CD8-positive, alpha-beta memory T cell (primary cell): ENCODE measurements at places on chromosomes 7 and 10.

DNA sequence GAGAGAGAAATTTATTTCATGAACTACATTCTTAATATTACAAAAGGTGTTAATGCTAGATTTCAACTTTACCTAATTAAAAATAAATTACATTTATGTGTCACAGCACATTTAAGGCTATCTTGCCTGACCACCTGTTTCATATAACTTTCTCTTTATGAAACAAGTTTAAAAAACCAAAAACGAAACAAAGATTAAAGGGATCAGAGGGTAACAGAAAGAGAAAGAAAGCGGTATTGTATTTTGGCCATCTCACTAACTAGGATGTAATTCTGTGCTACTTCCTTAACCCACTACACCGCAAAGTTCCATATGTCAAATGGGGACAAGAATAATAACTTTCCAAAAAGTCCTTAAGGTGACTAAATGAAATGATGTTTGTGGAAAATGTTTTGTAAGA, 6.3 kb upstream of the RHOBTB1 start:
- DNase-seq: no peak

- no peak for DNase-seq
These were observed 21.4 kb upstream of the MGMT start for GRCh38 chr10:129445436-129446182.

GRCh38 chr7:37393476-37393875, 55.2 kb downstream of the ELMO1 start:
- DNase-seq: no peak

DNA sequence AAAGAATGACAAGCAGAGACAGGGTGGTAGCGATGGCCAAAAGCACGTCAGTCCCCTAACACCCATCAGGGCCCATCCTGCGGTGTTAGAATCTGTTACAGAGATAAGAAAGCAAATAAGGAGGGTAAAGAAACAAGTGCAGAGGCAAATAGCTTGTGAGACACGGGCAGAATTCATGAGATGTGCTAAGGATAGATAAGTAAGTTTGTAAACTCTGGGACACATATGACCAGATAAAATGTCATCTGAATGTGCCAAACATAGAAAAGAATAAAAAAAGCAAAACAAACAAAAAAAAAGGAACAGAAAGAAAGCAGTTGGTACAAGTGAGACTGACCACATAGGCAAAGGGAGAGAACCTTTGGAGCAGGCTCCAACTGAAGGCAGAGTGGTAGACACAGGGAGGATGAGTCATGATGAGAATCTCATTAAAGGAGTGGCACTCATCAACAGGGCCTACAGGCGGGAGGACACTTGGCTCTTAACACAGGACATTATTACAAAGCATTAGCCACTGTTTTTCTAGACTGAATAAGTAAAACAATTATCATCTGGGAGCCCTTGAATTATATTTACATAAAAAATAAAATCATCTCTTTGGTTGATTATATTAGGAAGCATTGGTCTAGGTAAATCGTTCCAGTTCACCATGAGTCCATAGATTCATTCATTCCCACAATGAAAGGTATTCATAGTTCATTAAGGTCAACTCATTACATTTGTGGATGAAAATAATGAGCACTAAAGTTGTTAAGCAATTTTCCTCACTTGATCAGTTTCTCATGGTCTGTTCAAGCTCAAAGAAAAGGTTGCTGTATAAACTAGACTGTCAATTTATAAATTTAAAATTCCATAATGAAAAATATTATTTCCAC, 21.5 kb upstream of the EPHB6 start:
- no peak for DNase-seq

DNA sequence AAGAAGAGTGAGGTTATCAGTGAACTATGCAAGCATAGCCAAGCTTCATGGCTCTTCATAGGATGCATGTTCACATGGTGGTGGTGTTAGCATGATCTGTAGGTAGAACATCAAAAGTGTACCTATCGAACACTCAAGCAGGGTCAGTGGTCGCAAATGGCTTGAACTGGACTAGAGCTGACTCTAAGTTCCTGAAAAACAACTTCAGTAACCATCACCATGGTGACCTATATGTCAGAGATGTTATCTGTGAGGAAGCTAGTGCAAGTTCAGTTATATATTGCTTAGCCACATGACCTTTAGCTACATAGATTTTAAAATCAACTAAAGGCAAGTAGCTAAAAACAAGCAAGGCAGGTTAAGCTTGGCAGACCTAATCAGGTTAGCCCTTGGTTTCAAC, 163.1 kb upstream of the AGR3 start:
- DNase-seq: no peak

DNA sequence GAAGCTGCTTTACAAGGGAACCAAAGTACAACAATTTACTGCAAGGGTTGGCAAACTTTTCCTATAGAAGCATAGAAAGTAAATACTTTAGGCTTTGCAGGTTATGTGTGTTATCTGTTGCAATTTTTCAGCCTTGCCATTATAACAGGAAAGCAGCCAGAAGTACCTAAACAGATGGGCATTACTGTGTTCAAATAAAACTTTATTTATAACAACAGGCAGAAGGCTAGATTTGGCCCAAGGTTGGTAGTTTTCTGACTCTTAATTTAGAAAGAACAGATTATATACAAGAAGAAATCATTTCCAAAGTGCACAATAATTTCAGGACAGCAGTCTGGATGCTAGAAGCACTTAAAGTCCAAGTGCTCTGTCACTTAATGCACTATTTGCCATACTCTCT, 307.1 kb downstream of the ANKRD7 start:
- no peak for DNase-seq

GRCh38 chr10:67088036-67088435, 162.2 kb downstream of the LRRTM3 start:
- no peak for DNase-seq

DNA sequence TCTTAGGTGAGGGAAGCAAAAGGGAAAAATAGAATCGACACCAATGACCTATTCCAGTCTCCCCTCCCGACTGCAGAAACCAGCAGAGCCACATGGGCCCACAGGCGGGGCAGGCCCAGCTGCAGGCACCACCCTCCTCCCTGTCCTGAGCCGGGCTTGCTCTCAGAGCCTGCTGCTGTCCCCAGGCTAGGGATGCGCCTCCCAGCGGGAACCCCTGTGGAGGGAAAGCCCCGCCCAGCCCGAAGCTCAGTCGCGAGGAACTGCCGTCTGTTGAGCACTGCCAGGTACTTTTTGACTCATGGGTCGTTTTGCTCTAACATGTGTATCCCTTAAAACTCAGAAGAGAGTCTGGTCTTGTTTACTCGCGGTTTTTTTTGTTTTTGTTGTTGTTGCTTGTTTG, 124.5 kb upstream of the RET start:
- no peak for DNase-seq

- DNase-seq: no peak
These were observed 325.2 kb downstream of the BICC1 start for GRCh38 chr10:58837826-58838225.

DNA sequence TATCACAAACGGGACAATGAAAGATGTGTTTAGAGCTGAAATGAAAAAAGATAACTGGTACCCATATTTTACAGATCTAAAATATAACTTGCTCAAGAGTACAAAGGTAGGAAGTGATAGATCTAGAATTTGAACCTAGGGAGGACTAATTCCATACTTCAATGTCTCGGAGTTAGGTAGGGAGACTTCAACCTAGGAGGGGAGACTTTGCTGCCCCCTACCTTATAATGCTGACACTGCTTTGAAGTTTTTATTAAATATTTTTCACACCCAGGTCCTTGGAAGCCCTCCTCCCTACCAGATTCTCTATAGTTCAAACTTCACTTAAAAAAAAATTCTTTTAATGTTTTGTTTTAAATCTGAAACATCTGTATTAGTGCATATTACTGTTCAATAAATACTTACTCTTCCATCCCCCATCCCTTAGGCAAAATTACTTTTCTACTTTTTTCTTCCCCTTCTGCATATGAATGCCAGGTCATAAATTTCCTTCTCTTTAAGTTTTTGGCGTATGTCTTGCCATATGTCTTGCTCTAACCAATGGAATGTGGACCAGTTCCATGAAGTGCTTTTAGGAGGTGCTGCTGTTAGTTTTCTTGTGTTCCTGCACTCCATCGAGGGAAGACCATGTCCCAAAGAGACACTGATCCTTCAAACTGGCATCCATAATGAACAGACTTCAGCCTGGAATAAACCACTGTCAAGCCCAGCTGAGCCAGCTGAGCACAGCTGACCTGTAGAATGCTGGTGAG, 57.8 kb downstream of the MICU1 start:
- no peak for DNase-seq

GRCh38 chr7:8291397-8292141, 29.6 kb upstream of the ICA1 start:
- no peak for DNase-seq

- DNase-seq: no peak
These were observed 76.3 kb downstream of the FOXL3 start for GRCh38 chr7:366161-366803.

DNA sequence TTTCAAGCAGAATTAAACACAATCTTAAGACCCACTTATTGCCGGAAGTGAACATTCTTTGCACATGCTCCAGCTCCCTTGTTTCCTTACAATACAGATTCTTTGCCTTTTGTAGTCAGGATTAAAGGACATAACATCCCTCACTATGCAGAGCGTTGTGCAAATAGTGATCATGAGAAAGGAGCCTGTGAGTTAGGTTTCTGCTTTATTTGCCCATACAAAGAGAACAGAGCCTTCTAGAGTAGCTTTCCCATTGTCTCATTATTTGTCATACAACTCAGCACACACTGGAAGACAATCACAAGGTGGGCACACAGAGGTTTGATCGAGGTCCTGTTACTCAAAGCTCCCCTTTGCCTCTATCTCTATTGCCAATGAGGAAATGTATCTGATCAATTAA, 48.2 kb upstream of the WDR11 start:
- DNase-seq: no peak

DNA sequence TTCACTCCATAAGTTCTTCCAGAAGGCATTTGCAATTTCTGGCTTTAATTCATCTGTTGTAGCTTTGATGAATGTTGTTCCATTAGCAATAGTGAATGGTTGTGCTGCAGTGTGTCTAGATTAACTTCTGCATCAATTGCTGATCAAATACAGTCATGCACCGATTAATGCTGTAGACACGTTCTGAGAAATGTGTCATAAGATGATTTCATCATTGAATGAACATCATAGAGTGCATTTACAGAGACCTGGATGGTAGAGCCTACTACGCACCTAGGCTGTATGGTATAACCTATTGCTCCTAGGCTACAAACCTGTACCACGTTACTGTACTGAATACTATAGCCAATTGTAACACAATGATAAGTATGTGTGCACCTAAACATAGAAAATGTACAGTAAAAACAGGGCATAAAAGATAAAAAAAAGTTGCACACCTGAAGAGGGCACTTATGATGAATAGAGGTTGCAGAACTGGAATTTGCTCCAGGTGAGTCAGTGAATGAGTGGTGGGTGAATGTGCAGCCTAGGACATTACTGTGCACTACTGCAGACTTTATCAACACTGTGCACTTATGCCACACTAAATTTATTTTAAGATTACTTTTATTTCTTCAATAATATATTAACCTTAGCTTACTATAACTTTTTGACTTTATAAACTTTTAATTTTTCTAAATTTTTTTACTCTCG, 170.7 kb downstream of the HERPUD2 start:
- no peak for DNase-seq

GRCh38 chr10:78658645-78659597, 409.8 kb upstream of the ZMIZ1 start:
- DNase-seq: no peak

DNA sequence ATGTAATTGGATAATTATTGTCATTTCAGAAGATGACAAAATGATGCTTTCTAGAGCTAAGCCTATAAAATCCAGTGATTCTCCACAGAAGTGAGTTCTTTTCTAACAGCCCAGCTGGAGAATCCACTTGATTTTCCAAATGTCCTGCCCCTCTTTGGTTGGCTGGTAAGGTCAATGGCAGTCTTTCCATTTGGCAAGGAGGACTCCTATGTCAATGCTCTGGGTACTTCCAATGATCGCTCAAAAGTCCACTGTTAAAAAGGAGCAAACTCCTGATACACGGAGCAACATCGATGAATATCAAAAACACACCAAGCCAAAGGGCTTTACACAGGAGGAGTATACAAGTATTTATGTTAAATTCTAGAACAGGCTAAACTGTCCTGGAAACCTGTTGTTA, 57.8 kb downstream of the STK17A start:
- DNase-seq: no peak

- no peak for DNase-seq
These were observed 104.6 kb downstream of the MLLT10 start for GRCh38 chr10:21638681-21639080.

DNA sequence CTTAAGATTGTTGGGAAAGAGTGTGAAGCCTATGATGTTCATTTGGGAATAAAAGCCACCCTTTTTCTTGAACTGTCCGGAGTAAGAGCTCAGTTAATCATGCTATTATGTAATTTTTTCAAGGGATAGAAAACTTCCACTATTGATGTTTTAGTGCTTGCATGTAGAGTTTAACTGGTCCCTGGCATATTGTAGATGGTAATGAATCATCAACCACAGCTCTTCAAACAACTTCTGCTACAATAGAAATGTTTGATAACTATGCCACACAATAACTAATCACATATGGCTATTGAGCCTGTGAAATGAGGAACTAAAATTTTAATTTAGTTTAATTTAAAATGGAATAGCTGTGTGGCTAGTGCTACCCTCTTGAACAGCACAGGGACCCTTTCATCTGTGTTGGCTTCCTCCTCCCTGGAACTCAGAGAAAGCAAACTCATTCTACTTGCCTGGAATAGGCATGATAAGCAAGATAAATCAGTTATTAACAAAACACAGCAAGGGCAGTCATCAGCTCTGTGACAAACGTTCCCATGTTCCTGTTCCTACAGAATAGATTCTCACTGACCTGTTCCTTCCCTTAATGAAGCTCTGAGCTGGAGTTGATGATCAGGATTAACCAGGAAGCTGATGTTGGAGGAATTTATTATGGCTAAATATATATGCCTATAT, 4.9 kb upstream of the SRI start:
- DNase-seq: no peak

DNA sequence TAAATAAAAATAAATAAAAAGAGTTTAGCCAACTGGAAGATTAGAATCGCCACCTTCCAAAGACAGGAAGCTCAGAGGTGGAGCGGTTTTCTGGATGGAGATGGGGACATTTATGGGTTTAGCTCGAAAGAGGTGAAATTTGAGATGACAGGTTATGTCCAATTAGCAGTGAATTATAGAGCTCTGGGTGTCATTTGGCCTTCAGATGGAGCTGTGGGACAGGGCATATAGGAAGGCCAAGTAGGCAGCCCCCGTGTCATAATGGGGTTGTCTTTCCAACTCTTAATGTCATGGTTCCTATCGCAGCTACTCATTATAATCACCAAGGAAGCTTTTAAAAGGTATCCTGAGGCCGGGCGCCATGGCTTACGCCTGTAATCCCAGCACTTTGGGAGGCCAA, 21.0 kb upstream of the EEPD1 start:
- DNase-seq: no peak

DNA sequence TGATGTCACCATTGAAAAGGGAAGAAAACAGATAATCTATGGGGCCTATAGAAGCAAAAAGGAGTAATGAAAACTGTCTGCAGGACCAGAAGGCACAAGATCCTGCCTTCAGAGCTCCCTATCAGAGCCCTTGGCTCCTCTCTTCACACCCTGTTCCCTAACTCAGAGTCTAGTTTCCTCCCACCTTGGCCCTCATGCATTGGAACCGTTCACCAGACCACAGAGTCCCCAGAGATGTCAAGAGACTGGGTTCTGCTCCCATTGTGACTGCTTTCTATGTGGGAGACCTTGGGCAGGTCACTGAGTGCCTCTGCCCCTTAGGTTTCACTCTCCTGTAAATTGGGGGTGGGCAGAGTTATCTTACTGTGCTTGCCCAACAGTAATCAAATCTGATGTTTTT, 80.1 kb upstream of the RPA3 start:
- DNase-seq: no peak

- DNase-seq: no peak
These were observed 350.0 kb upstream of the FZD8 start for GRCh38 chr10:35992107-35992506.

GRCh38 chr10:130230611-130231010, 94.4 kb downstream of the GLRX3 start:
- DNase-seq: no peak
